IPS DF 6.9 (cell line): ENCODE measurements at places on chromosomes 1 and 21.

- no peak for DNase-seq
Observed at GRCh38 chr21:15825700-15826099, 95.9 kb downstream of the USP25 start.

DNA sequence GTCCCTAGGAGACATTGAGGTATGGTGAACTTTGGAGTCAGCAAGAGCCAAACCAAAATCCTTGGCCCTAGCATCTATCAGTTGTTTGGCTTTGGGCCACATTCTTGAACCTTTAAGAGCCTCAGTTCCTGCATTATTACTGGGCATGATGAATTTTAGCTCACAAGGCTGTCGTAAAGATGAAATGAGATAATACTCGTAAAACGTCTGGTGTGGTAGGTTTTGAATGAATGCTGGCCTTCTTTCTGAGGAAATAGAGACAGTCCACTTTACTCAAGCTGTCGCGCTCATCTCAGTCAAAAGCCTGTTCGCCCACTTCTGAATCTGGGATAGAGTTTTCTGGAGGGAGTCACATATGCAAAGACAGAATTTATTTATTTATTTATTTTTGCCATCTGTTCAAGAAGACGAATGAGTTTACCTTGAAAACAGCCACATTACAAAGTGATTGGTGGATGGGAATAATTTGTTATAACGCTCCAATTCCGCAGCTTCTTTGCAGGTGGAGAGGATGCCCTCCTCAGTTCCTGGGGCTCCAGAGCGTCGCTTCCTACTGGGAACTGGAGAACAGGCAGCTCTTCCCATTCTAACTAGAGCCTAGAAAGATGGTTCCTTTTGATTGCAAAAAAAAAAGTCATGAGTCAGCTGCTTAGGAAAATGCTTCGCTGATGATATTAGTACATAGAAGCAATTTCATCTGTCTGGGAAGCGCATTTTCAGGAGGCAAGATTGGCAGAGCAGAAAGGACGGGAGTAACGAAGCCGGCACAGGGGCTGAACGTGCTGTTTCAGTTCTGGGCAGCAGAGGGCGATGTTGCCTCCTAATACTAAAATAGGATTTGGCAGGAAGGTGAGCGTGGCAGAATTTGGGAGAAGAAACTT lies 49.9 kb upstream of the CYP2J2 start:
- DNase-seq = peak; percentile 29

- DNase-seq = no peak
Observed at GRCh38 chr1:221100611-221101010, 221.4 kb downstream of the HLX start.

GRCh38 chr1:7387053-7387927 lies 383.8 kb upstream of the VAMP3 start:
- DNase-seq = no peak

DNA sequence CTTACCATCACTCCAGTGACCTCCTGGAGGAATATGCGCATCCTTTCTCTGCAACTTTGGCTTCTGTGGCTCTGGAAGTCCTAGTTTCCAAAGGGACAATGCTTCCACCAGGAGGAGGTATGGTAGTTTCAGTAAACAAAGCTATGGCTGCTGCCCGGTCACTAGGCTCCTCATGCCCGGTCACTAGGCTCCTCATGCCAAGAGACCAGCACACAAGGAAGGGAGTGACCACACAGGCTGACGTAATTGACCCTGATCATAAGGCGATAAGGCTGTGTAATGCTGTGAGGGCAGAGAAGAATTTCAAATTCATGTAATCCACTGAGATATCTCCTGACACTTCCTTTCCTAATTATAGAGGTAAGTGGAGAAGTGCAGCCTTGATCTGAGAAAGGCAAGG lies 102.9 kb downstream of the DTL start:
- DNase-seq = no peak

- DNase-seq = no peak
Observed at GRCh38 chr1:41780322-41780721, 138.4 kb downstream of the HIVEP3 start.

GRCh38 chr1:30748699-30749401 lies 8.7 kb downstream of the LAPTM5 start:
- DNase-seq = no peak

DNA sequence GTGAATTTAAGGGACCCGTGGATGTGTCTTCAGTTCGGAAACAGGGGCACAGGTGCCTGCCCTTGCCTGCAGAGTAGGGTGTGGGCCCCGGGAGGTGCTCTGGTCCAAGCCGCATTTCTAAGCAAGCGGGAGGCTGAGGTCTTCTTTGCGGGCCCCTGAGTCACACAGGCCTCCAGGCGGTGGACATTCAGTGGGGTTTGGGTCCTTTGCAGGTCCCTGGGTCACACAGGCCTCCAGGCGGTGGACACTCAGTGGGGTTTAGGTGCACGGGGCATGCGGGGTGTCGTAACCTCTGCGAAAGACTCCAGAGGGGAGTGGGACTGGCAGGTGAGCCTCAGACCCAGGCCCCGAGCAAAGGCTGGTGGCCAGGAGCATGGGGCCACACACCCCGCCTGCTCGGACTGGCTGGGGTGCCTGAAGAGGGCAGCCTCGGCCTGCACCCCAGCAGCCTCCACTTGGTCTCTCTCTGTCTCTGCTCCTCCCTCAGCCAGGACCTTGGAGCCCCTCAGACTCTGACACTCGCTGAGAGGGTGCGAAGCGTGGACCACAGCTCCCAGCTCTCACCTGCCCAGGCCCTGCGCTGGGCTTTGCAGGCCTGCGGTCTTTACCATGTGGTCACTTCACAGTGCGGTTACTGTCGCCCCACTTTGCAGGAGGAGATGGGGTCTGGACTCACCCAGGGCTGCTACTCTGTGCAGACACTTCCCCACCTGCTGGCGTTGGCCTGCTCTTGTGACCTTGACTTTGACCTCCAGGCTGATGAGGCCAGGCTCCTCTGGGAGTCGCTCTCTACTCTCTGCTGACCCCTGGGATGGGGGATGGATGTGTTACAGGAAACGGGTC lies 6.0 kb upstream of the AGPAT3 start:
- DNase-seq = no peak

GRCh38 chr21:32186804-32187203 lies 92.0 kb downstream of the MIS18A start:
- DNase-seq = no peak

DNA sequence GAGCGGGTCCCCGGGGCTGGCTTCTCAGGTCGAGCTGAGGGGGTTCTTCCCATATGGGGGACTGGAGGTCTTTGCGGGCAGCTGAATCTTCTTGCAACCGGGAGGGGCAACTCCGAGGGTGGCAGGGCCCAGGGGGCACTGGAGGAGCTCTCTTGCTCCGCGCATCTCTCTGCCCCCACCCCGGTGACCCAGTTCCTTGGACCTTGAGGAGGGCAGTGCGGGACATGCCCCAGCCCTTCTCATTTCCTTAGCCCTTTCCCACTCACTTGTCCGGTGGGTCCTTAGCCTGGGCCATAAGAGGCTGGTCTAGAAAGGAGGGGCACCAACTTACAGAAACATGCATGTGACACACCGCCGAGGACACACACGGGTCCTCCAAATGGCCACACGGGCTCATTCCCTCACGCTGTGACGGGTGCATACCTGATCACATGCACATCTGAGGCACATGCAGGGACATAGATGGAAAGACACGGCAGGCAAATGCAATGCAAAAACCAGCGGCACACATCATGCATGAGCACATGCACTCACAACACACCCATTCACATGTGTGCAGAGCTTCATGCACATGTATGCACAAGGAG lies 630 bp downstream of the HPCA start:
- DNase-seq = no peak

DNA sequence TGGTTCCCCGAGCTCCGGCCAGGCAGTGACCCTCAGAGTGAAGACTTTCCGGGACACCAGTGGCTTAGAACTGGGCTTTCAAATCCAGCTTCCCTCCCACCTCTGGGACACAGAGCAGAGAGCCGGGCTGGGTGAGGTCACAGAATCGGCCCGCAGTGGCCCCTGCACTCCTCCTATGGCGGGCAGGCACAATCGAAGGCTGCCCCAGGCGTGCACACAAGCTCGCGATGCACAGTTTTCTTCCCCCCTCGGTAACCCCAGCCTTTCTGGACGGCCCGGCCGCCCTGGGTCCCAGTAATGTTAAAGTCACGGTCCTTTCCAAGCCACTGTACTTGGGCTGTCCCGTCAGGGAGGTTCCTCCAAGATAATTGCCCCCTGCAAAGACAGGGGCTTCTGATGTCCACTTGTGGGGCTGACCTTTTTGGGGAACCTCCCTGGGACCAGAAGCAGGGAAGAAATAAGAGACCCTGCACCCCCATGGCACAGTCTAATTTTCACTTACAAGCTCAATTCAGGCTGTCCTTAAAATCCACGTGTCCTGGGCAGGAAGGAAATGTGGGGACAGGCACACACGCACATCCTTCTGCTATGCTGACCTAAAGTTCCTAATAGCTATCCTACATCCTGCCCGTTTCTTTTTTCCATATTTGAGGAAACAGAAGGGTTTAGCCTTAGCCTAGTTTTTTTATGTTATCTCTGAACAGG lies 13.7 kb downstream of the TFF3 start:
- DNase-seq = no peak

DNA sequence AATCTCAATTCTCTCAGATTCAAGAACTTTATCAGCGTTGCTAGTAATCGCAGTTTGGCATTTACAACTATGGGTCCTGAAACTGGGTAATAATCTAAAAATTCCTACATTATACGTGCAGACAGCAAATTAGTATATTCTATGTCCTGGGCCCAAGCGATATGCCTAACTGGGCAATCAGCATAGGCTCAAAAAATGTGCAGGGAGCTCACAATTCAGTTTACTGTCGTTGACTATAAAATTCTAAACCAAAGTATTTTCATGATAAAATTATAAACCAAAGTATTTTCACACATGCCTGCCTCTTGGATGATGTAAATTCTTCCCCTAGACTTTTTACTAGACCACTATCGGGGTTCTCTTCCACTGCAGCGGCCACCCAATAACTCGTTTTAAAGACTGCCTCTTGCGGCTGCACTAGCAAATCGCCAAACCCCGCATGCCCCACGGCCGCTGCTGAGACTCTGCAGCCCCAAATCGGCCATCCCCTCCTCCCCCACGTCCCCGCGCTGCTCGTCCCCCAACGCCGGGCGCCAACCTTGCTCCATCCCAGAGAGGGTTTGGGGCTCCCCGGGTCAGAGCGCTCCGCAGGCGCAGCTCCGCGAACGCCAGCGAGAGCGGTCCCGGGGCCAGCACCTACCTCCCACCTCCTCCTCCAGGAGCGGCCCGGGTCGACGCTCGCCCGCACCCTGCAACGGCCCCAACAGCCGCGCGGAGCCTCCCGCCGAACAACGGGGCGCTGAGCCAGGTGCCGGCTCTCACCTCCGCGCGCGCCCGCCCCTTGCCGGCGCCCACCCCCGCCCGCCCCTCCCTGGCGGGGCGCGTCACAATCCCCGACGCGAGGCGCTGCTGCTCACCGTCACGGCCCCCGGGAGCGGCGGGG lies 506 bp downstream of the SSX2IP start:
- DNase-seq = no peak

DNA sequence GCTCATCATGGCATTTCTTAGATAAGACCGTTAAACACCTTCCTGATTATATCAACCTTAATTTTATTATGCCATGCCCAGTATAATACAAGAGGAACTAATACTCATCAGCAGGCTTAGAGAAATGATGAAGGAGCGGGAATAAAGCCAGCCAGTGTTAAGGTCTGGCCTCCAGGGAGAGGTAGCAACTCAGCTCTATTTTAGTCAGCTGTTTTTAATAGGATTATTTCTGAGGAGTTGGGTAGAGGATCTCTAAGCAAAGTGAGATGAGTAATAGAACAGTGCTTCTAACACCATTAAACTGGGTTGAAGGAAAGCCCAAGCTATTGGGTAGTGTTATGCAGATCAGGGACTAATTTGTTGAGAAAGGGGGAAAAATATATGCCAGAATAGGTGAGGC lies 921.5 kb downstream of the TTLL7 start:
- DNase-seq = no peak

- no peak for DNase-seq
Observed at GRCh38 chr1:115355069-115355468, 17.0 kb upstream of the NGF start.

DNA sequence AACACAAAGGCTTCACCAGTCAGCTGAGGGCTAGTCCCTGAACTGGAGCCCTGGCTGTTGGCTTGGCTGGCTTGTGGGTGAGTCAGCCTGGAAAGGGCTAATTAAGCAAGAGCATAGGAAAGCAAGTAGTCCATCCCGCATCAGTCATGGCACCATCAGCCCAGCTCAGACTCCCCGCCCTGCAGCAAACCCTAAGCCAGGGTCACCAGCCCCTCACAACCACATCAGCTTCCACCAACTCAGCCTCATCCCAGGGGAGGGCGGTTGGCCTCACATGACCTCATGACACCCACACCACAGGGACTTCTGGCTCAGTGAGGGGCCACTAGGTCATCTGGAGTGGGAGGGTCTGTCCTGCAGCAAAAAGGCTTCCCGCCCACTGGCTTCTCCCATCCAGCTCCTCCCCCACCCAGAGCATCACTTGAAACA lies 7.0 kb upstream of the SPATC1L start:
- DNase-seq = no peak

DNA sequence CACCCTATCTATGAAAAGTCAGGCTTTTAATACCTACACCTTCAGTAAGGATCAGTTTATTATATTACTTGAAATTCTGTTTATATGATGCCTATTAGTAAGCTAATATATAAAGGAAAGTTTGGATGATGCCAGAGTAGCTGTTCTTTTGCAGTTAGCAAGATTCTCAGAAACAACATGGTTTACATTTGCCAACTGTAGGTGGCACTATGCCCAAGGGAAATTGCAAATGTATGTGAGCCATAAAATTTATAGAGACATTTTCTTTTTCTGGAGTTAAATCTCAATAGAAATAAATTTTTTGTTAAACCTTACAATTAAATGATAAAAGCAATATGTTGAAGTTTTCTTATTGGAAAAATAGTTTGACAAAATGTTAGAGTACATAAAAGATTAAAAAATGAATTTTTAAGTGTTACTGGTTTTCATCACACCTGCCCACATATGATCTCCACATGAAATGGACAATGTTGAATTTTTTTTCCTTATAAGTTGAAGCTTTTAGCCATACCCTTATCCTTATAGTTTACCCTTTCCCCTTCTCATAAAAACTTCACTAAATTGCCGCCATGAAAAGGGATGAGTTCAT lies 32.1 kb upstream of the EPHX4 start:
- peak; percentile 5 for DNase-seq

DNA sequence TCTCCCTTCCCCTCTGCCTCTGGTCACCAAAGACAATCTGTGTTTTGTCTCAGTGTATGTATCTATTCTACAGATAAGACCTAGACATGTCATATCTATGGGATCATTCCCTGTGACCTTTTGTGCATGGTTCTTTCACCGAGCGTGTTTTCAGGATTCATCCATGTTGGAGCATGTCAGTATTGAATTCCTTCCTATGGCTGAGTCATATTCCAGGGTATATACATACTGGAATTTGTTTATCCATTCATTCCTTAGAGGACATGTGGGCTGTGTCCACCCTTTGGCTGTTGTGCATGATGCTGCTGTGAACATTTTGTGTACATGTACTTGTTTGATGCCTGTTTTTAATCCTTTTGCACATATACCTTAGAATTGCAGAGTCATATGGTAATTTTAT lies 69.9 kb downstream of the NFASC start:
- no peak for DNase-seq

DNA sequence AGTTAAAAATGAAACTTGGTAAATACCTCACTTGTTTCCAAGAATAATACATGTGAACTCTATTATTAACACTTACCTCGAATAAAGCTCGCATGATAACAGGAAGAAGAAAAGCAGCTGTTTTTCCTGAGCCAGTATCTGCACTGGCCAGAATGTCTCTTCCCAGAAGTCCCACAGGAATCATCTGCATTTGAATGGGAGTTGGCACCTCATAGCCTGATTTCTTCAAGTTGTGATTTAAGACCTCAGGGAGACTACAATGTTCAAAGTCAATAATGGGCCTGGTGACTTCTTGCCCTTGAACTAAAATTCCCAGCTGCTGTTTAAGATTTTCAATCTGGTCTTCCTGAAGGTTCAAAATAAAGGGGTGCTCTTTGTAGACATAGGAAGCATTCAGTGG lies 3.8 kb downstream of the DDX59 start:
- no peak for DNase-seq
